ENCODE measurements at places on chromosomes 5 and 9. TPM values are rescaled to one million over a fixed set of nuclear protein-coding genes. Genes with fewer than 3 reads are reported as not detected.

The MYMK gene
- total RNA-seq = not detected

The GMCL2 gene
- total RNA-seq = not detected

- peak; percentile 20 for DNase-seq
Measured at GRCh38 chr5:83577036-83577636, 105.6 kb downstream of the VCAN start.

The DDX4 gene
- total RNA-seq = not detected

- peak; percentile 88 for DNase-seq
Measured at GRCh38 chr5:34487159-34487879, 168.8 kb upstream of the RAI14 start.

The DOK3 gene
- 7.0 TPM for total RNA-seq

- peak; percentile 8 for DNase-seq
Measured at GRCh38 chr5:33231935-33232334, 208.8 kb upstream of the TARS1 start.

The PCDHGA8 gene
- total RNA-seq = 0.26 TPM

DNA sequence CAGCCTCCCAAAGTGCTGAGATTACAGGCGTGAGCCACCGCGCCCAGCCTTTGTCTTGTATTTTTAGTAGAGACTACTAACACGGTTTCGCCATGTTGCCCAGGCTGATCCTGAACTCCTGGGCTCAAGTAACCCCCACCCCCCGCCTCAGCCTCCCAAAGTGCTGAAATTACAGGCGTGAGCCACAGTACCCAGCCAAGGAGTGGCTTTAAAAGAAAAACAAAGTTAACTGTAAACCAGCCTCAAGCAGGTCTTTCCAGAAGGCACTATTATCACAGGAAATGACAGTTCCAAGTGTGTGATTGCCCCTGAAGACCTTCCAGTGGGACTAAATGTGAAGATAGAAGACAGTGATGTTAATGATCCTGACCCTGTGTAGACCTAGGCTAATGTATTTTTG lies 31.1 kb downstream of the SIL1 start:
- no peak for DNase-seq

The GNA14 gene
- not detected for total RNA-seq

The SLC22A4 gene
- 5.6 TPM for total RNA-seq

GRCh38 chr9:2059274-2059929 lies 44.3 kb downstream of the SMARCA2 start:
- DNase-seq = peak; percentile 26

DNA sequence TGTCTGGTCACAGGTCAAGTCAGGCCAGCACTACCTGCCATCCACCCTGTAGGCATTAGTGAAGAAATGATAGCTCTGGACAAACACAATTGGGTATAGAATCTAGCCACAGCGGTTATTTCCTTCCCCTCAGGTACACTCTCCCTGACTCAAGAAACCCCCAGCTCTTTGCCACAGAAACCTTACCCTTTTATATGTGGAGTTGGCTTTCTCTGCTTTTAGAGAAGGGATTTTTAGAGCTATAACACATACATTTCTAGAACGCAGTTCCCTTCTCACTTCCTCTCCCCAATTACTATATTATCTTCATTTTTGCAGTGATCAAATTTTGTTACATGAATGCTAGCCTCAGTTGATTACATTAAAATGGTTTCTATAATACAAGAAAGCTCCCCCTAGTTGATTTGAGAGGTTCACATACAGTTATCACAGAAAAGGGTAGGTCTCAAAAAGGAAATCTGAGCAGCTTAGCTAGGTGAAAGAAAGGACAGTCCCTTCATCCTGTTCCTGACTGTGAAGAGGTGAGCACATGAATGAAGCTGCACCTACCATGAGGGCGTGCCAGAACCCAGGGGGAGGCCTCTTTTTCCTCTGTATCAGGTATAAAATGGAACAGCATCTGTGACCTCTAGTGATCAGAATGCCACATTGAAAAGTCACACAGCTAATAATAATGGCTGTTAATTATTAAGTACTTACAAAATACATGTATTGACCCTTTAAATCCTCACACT lies 425.6 kb downstream of the KIAA0825 start:
- DNase-seq = no peak

The SLC34A1 gene
- not detected for total RNA-seq

- no peak for DNase-seq
Measured at GRCh38 chr5:135194573-135195269, 160.7 kb upstream of the PITX1 start.

GRCh38 chr5:138803285-138803684 lies 50.1 kb downstream of the CTNNA1 start:
- no peak for DNase-seq

The RANBP3L gene
- total RNA-seq = 0.83 TPM

The SH3RF2 gene
- 1.2 TPM for total RNA-seq

- DNase-seq = peak; percentile 89
Measured at GRCh38 chr5:16784088-16784487, 152.0 kb downstream of the MYO10 start.

GRCh38 chr9:114307899-114308267 lies 15.0 kb upstream of the ORM1 start:
- DNase-seq = no peak

DNA sequence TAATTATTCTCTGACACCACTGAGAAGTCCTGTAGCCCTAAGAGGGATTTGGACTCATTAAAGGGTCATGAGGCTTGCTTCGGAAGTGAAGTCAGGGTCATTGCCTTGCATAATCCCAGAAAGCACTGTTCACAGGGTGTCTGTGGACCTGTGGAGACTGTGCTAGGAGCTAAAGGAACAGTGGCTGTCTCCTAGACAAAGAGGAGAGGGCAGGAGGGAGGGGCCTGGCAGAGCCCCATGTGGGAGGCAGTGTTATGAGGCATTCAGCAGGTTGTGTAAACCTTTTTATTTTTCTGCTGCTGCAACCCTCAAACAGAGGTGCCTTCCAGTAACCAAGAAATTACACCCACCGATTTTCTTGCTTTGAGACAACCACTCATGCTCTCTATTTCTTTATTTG lies 3.3 kb downstream of the TMEM174 start:
- DNase-seq = no peak

DNA sequence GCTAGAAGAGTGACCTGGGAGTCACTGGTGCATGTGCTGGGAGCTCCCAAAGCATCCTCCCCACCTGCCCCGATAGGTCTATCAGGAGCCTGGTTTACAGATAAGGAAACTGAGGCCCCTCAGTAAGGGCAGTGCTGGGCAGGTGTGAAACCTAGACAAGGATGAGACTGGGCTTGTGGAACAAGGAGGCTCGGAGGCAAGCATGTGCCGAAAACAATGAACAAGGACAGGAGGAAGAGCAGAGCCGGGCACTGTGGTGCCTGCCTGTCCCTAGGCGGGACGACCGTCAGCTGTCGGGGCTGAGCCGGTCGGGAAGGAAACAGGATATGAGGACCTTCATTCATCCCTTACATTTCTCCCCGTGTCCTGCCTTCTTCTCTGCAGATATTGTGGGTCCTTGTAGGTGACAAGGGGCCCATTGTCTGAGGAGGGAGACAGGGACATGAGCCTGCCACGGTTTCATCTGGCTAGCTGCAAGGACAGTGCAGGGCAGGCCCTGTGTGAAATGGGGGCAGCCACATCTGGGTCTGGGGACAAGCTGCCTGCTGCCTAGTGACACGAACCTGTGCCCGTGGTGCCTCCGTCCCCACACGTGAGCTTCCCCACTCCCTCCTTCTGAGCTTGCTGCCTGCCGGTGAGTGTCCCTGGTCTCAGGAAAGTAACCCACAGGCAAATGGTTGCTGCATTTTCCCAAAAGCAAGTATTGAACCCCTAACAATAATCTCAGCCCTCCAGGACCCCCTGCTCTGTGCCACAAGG lies 18.6 kb downstream of the FGD3 start:
- no peak for DNase-seq

The C9orf153 gene
- not detected for total RNA-seq

GRCh38 chr5:157571357-157571827 lies 4.2 kb downstream of the ADAM19 start:
- DNase-seq = peak; percentile 50

GRCh38 chr9:131565369-131565768 lies 20.0 kb downstream of the PRRT1B start:
- DNase-seq = no peak

GRCh38 chr9:131347376-131348020 lies 46.4 kb upstream of the PRRC2B start:
- no peak for DNase-seq

The RAB3C gene
- not detected for total RNA-seq

DNA sequence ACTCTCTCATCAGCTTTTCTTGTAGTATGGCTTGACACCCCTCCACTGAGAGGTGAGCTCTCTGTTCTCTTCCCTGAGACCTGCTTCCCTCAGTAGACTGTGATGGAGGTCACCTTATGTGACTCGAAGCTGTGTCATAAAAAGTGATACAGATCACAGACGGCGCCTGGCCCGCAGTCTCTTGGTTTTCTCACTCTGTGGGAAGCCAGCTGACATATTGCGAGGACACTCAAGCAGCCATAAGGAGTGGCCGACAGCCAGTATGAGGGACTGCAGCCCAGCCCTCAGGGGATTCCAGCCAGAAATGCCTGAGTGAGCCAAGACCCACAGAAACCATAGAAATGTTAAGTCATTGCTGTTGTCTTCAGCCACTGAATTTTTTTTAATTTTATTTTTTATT lies 38.0 kb downstream of the GADD45G start:
- no peak for DNase-seq

GRCh38 chr5:109584986-109585599 lies 104.6 kb upstream of the MAN2A1 start:
- DNase-seq = peak; percentile 73

The C9orf152 gene
- not detected for total RNA-seq

- DNase-seq = no peak
Measured at GRCh38 chr9:127763918-127764384, 14.5 kb downstream of the SH2D3C start.

DNA sequence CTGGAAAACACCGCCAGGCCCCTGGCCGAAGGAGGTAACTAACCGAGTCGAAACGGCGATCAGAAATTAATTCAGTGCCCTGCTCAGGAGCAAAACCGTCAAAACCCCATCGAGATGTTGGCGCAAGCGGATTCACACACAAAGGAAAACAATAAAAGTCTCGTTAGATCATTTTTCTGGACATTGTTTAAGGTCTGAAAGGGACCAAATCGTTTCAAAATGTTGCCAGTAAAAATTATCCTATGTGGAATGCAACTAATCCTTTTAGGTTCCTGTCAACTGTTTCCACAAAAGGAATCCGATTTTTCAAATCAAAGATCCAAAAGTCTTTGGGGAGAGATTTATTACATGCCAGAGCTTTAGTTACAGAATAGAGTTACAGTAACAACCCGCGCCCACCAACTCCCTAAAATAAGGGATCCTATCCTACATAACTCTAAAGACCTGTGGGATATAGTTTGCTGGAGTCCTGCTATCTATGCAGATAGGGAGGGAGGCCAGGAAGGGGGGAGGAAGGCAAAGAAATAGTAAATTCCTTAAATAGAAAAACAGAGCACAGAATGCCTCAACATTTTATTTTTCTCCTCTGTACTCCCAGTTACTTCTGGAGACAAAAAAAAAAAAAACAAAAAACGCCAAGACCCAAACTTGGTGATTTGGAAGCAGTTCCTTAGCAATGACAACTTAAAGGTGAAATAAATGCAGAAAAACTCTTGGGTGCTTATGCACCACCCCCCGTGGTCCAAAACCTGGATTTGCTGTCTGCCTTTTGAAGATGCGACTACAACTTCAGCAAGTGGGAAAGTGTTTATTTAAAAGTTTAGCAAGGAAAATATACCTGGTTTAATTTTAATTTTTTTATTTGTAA lies 10.6 kb downstream of the FOXD1 start:
- no peak for DNase-seq

GRCh38 chr9:113580041-113580953 lies 116.8 kb downstream of the RGS3 start:
- DNase-seq = peak; percentile 90

DNA sequence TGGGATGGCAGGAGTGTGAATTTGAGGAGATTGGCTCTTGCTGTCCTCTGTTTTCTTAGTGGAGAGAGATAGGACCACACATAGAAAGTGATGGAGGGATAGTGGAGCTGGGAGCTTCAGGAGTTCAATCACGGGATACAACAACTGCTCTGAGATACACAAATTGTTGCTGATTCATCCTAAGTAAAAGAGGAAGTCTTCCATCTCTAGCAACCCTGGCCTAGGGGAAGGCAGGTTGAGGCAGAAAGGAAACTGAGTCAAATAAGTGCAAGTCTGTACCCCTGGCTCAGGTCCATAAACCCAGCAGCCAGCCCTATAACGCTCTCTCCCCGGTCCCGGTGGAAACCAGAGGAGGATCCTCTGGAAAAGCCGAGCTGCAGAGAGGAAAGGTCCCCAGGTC lies 97.7 kb downstream of the ADCY2 start:
- DNase-seq = no peak

DNA sequence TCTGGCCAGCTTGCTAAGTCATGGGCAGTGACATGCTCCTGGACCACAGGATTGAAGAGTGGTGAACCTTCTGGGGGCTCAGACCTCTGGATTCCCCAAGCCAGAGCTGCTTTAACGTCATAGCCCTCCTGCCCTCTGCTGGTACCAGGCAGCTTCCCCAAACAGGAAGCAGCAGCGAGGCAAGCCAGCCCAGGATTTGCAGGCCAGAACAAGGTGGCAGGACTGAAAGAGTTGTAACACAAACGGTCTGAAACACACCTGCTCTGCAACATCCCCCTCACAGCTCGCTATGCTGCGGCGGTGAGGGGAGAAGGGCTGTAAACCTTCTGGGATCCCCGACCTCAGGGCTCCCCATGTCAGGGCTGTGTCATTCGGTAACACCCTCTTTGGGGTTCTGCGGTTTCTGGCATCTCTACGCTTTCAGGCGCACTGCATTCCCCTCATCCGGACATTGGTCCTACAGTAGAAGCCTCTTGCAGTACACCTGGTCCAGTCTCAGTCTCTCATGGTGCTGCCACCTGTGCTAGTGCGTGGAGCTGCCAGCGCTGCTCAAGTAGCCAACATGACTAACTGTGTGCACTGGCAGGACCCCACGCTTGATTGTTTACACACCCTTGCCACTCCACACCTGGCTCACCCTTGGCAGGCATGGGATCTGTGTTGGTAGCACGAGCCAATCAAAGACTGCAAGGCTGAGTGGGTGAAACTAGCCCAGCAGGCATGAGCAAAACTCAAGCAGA lies 893.3 kb downstream of the PTPRD start:
- no peak for DNase-seq

GRCh38 chr9:13726746-13727145 lies 447.3 kb upstream of the MPDZ start:
- DNase-seq = no peak

Data from LHCN-M2 (cell line).